ENCODE measurements at places on chromosomes 2 and 18. TPM values are rescaled to one million over a fixed set of nuclear protein-coding genes. Genes with fewer than 3 reads are reported as not detected.

DNA sequence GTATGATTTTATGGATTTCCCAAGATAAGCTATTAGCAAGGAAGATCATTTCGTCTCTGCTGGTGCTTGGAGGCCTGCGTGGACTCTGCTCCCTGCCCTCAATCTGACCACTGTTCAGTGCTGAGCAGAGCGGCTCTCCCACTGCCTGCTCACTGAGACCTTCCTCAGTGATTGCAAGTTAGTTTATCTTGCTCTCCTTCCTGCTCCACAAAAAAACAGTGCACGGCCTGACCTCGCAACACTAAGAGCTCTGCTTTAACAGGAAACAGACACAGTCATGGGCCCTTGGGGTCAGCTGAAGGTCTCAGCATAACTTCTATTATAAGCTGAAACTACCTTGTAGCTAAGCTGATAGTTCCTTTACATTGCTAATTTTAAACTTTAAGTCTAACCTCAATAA lies 53.1 kb downstream of the PRELID3A start:
- H3K27ac ChIP-seq, result peak overlapping the region; percentile 37
- H3K4me1 ChIP-seq, result peaks cover 4% of the 10 kb centered on the region
- no peak for DNase-seq

GRCh38 chr2:101395545-101396315 lies 8.4 kb upstream of the CREG2 start:
- peaks cover 5% of the 10 kb centered on the region for H3K4me1 ChIP-seq
- no peak for DNase-seq
- no peaks in the 10 kb centered on the region for H3K36me3 ChIP-seq
- no peak overlapping the region for H3K27ac ChIP-seq
- H3K27me3 ChIP-seq, result peaks cover 66% of the 10 kb centered on the region
- no peak overlapping the region for H3K4me3 ChIP-seq

- H3K36me3 ChIP-seq, result no peaks in the 10 kb centered on the region
- H3K27me3 ChIP-seq, result no peaks in the 10 kb centered on the region
- no peak overlapping the region for H3K27ac ChIP-seq
- no peak for DNase-seq
- no peaks in the 10 kb centered on the region for H3K4me1 ChIP-seq
Observed at GRCh38 chr18:72692086-72692485, 147.9 kb upstream of the CBLN2 start.

GRCh38 chr18:80034852-80035406 lies 695 bp downstream of the RBFA start:
- DNase-seq, result no peak
- H3K4me3 ChIP-seq, result peak overlapping the region; percentile 78
- H3K4me1 ChIP-seq, result peaks cover 23% of the 10 kb centered on the region
- H3K36me3 ChIP-seq, result peaks cover 5% of the 10 kb centered on the region
- peak overlapping the region; percentile 59 for H3K27ac ChIP-seq

The TRAF3IP1 gene
- total RNA-seq, result 8.9 TPM

- no peaks in the 10 kb centered on the region for H3K36me3 ChIP-seq
- no peak overlapping the region for H3K27ac ChIP-seq
- no peaks in the 10 kb centered on the region for H3K4me1 ChIP-seq
- no peak overlapping the region for H3K4me3 ChIP-seq
Observed at GRCh38 chr2:2229626-2230432, 101.2 kb downstream of the MYT1L start.

DNA sequence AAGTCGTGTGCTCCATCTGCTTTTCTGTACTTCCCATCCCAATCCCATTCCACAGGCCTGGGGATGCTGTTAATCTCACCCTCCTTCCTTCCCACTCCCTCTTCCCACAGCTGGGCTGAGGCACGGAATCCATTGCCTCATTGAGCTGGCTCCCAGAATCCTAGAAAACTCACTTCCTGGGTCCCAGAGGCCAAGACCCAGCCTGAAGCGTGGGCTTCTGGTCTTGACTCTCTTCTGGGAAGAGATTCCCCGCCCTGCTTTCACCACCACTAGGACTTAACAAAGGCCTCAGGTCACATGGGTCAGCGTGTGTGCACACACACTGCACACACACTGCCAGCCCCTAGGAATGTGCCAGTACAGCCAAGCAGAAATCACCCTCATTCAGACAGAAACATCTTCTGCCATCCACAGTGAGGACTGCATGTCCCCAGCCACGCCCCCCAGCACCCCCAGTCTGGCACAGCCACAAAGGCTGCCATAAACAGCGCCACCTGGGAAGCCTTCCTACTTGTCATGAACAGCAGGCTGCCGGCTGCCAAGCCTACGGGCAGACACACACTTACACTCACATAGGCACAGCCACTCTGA lies 165.8 kb downstream of the TNS1 start:
- DNase-seq, result no peak
- H3K36me3 ChIP-seq, result no peaks in the 10 kb centered on the region
- H3K4me3 ChIP-seq, result no peak overlapping the region
- peaks cover 3% of the 10 kb centered on the region for H3K4me1 ChIP-seq

Data from T-helper 17 cell (primary cell).